ENCODE measurements at places on chromosomes 2 and 18.

- no peak for DNase-seq
Measured at GRCh38 chr18:79560861-79561210, 118.8 kb upstream of the CTDP1 start.

DNA sequence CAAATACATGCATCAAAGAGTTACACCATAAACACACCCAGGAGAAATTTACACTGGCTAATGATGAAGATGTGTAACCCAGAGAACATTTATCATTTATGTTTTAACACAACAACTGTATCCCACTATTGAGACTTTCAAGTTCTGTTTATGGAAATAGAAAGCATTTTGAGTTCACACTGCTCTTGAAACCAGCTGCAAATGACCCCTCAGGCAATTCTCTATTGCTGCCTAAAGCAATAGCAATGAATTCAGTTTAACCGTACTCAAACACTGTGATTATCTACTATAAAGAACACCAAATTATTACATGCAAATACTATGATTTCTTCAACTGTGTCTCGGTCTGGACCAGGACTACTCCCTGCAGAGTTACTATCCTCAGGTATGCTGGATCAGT, 452.7 kb upstream of the NRXN1 start:
- no peak for DNase-seq

DNA sequence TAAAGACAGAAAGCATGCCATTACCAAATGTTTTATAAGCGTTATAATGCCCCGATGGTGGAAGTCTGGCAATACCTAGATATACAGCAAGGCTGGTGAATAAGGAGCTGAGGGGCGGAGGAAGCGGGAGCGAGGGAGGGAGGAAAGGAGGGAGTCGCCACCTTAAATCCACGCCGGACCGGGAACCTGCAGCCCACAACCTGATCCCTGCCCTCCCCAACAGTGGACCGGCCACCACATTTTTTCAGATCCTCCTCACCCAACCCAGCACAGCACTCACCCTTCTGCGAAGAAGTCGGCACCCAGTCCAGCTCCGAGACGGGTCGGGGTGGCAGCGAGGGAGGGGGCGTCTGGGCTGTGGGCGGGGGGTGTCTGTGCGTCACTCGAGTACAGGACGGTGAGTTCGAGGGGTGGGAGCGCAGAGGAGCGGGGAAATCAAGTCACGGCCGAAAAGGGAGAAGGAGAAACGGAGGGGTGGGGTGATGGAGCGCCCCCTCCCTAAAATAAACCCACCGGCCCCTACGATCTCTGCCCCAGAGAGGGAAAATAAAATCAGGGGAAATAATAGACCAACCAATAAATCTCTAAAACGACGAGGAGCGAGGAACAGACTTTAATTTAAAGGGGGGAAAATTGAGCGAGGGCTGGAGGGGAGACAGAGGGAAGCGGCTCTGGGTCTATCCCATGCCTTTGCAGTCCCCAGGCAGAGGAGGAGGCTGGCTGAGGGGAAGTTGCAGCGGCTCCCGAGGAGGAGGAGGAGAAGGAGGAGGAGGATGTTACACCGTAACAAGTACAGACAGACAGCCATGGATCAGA, 96.5 kb upstream of the SERTAD2 start:
- peak; percentile 34 for DNase-seq

DNA sequence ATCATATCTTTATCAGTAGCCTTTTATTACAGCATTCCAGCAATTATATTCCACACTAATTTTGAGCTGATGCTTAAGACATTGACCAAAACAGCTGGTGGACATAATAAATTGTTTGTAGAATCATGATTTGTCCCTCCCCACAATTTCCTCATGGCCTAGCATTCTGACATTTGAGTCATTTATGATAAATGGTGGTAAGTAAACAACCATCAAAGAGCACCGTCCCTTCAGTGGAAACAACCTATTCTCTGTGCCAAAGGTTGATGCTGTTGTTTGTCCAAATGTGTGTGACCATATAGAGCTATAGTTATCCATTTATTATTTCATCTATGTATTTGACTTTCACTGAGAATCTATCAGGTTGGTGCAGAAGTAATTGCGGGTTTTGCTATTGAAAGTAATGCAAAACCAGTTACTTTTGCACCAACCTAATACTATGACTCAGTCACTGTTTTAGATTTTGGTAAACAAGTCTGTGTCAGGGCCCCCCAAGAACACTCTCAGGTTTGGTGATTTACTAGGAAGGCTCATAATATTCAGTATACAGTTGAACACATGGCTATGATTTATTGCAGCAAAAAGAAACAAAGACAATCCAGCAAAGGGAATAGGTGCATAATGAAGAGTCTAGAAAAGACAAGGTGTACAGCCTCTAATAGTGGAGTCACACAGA, 608.7 kb upstream of the REG3G start:
- no peak for DNase-seq

DNA sequence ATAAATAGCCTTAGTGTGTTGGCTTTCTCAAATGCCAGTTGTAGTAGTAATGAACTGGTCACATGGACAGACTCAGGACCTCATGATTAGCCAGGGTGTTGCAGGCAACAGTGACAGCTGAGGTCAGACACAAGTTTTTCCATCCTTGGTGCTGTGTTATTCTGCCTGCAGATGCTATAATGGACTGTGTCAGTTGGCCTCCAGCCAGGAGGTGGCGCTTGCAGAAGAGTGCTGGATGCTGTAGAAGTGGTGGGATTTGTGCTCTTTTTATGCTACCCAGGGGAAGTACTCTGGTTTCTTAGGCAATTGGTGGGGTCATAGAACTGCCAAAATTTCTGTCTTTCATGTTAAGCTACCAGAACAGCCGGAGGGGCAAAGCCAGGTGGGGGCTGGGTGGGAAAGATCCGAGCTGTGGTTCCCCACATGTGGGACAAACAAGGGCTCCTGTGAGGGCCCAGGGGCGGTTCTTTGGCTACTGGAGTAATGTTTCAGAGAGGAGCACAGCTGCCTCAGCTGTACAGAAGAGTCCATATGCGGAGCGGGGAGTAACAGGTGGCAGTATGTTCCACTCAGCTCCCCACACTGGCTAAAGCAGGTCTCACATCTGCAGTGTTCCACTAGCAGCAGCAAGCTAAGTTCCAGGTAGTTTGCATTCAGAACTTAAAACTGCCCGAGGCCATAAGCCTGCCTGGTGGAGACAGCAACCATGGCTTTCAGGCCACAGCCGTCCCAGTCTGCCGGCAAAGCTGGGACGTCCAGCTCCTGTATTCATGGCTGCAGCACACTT, 104.4 kb downstream of the GULP1 start:
- no peak for DNase-seq

- no peak for DNase-seq
Measured at GRCh38 chr18:58104096-58104495, 60.1 kb downstream of the NEDD4L start.

- DNase-seq: no peak
Measured at GRCh38 chr2:126300348-126300747, 355.6 kb upstream of the GYPC start.

DNA sequence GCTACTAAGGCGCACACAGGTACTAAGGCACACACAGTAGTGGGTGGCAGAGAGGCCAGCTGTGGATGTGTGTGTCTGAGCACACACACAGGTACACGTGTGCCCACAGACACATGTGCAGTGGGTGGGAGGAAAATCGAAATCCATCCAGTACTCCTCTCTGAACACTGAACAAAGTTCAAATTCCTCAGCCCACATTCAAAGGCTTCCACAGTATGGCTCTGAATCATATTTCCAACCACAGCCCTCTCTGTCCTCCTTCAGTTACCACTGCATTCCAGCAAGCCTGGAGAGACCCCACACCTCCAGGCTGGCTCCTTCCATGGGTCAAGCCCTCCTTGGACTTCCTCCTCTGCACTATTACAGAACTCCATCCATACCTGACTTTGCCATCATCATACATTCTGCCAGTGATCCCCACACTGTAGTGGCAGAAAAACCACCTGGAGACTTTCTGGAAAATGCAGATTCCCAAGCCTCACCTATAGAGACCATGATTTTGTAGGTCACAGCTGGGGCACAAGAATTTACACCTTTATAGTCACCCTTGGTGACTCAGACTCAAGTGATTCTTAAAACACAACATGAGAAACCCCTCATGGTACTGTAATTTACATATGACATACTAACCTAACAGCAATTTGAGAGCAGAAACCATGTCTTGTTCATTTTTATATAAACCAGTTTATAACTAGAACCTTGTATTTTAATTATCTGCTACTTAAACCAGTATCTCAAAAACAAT, 31.4 kb downstream of the EPG5 start:
- no peak for DNase-seq

All from stimulated activated CD8-positive, alpha-beta memory T cell treated with anti-CD3 and anti-CD28 coated beads, Interleukin-15, amount 100 ng/mL, for 48 hours (primary cell).